NCI-H82 (cell line): ENCODE measurements at places on chromosomes 11 and 22.

GRCh38 chr11:16280256-16280682 is 76.1 kb downstream of the SOX6 start:
- peak; percentile 38 for DNase-seq

- no peak for DNase-seq
These were observed 10.9 kb downstream of the FAM76B start for GRCh38 chr11:95778699-95779098.

- no peak for DNase-seq
These were observed 356.9 kb upstream of the CCDC90B start for GRCh38 chr11:83643115-83643514.

- peak; percentile 79 for DNase-seq
These were observed 221.9 kb upstream of the TBCEL start for GRCh38 chr11:120801801-120802689.
